ENCODE measurements at places on chromosomes 1 and 21.

- DNase-seq = no peak
These were observed 14.1 kb downstream of the ZNF691 start for GRCh38 chr1:42860339-42861013.

DNA sequence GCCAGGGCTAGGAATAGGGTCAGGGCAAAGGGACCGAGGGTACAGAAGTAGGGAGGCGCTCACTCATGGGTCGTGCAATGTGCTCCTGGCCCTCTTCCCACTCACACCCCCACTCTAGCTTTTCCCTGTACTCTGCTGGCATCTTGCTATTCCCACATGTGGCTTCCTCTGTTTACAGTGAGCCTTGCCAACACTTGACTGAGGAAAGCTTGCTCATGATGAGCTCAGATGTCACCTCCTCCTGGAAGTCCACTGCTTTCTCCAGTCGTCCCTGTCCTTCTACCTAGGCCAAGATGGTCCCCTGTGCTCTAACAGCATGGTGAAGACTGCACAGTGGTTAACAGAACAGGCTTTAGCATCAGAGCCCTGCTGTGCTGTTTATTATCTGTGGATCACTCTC, 8.0 kb upstream of the RIMS3 start:
- no peak for DNase-seq

DNA sequence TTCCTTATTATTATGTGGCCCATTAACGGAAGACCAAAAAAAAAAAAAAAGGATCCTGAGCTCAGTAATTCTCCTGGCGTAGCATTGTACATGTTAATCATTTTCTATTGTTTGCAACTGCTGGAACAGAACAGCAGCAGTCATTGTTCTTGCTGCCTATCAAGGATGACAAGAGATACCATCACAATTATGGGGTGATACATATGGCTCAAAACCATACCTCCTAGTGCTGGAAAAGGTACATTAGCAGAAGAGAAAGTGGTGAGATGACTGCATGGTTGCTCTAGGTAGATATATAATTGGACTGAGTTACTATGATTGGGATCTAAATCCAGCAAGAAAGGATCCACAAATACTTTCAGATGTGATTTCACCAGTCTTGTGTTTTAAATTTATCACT, 13.3 kb upstream of the TLR5 start:
- DNase-seq = no peak

GRCh38 chr1:16956775-16957174, 23.6 kb downstream of the MFAP2 start:
- DNase-seq = no peak

DNA sequence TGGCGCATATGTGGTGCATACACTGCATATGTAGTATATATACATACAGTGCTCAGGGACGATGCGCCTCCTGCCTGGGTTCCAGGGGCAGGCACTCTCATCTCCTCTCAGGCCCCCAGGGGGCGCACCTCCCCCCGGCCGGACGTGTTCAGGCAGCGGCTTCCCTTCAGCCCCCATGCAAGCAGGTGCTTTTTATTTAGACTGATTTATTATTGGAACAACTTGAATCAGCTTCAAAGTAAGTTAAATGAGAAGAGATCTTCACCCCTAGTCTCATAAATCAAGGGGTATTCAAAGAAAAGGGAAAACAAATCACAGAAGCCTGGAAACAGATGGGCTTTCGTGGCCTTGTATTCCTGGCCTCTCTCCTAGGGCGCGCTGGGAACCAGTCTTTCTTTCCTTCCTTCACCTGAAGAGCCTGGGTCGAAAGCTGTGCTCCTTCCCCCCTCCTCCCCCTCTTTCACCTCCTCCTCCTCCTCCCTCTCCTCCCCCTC, 64.6 kb downstream of the UBIAD1 start:
- peak; percentile 64 for DNase-seq

GRCh38 chr1:148362216-148362611, 120.9 kb downstream of the PPIAL4G start:
- DNase-seq = peak; percentile 14

DNA sequence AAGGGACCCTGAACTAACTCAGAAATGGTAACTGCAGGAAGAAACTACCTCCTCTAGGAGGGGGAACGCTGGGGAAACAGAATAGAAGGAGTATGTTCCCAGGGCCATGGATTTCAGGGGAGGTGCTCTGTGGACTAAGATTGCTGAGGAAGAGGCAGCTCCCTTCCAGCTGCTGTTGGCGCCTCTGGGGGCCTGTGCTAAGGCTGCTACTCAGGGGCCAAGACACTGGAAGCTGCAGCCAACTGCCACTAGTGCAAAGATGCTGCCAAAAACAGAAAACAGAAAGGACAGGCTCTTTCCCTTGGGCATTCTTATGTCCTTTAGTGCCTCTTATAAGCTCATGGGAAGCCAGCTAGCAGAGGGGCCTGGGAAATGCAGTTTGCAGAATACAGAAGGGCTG, 58.0 kb upstream of the SGIP1 start:
- no peak for DNase-seq

DNA sequence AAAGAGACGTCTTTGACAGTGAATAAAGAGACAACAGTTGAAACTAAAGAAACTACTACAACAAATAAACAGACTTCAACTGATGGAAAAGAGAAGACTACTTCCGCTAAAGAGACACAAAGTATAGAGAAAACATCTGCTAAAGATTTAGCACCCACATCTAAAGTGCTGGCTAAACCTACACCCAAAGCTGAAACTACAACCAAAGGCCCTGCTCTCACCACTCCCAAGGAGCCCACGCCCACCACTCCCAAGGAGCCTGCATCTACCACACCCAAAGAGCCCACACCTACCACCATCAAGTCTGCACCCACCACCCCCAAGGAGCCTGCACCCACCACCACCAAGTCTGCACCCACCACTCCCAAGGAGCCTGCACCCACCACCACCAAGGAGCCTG, 68.5 kb downstream of the TPR start:
- DNase-seq = no peak

DNA sequence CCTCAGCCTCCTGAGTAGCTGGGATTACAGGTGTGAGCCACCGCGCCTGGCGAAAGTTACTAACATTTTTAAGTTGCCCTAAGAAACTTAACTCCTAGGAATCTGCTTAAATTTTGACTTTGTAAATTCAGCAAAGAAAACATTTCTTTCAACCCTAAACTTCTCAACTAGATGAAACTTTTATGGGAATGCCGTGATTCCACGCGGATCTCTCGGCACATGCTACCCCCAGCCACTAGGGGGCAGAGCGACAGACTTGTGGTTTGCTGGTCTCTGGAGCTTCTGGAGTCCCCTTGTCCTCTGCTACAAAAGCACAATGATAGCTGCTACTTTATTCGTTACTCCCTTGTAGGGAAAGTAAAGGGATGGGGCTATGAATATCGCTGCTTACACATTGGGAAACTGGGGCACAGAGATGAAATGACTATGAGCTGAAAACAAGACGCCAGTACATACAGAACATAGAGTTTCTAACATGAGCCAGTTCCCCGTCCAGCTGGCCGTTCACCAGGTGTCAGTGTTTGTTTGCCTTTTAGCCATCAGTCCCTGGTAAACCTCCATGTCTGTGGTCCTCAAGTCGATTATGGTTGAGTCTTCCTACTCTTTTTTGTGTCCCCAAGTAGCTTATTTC, 114.7 kb downstream of the PBX1 start:
- no peak for DNase-seq

DNA sequence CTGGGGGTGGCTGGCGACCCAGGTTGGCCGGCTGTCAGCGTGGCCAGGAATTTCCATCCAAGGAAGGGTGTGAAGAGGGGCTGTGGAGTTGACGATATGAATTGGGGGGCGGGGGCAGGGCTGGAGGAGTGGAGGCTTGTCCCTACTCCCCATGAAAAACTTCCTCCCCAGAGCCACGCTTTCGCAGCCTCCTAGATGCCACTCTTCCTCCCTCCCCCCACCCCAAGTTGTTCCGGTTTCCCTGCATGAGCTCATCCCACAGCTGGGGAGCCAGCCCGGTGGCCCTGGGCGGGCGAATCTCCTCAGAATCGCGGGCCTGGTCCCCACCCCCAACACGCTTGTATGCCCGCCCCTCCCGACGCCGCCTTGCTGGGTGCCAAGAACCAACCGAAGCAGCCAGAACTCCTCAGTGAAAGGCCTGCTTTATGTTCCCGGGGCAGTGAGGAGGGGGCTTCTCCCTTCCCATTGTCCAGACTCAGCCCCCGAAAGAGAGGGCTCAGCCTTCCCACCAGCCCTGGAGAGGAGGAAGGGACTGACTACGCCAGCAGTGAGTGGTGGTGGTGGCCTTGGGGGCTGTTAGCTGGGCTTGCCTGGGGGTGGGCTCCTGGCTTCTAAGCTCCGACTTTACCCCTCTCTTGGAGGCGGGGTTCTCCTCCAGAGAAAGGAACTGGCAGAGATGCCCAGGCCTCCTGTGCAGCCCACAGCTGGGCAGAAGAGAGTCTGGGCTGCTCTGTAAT, 1.8 kb upstream of the CSMD2 start:
- DNase-seq = no peak

- DNase-seq = no peak
These were observed 53.1 kb downstream of the SH3GLB1 start for GRCh38 chr1:86757272-86757984.

GRCh38 chr1:229171934-229172333, 99.0 kb upstream of the RAB4A start:
- DNase-seq = no peak

DNA sequence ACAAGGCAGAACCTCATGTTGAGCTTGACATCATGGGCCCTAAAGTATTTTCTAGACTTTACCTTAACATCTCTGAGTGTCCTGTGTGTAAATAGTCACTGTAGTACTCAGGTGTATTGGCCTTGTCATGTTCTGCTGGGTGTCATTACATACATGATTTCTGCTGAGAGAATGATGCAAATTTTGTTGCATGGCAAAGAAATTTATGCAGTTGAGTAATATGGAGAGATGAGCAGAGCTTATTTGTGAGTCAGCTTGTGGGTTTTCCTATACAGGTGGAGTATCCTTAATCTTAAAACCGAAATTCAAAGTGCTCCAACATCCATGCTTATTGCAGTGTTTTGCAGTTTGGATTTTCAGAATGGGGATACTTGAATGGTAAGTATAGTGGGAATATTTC, 36.6 kb downstream of the RGL1 start:
- no peak for DNase-seq

DNA sequence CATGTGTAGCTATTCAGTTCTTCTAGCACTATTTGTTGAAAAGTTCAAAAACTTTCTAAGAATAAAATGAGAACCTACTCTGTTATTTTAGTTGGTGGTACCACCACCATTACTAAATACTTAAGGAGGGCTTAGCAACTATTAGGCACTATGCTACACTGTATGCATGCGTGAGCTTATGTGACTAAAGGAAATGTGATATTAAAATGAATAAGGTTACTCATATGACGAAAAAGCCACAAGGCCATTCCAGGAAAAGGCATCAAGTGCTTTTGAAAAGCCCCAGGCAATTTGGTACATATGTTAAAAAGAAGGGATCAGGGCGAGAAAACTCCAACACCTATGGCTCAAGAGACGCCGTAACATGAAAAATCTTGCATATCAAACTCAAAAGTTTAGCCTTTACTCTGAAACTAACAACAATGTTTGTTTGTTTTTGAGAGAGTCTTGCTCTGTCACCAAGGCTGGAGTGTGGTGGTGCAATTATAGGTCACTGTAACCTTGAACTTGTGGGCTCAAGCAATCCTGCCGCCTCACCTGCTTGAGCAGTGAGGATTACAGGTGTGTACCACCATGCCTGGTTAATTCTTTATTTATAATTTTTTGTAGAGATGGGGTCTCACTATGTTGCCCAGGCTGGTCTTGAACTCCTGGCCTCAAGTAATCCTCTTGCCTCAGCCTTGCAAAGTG, 42.5 kb downstream of the EPRS1 start:
- no peak for DNase-seq

GRCh38 chr1:112628516-112628915, 8.9 kb downstream of the CAPZA1 start:
- no peak for DNase-seq

- DNase-seq = no peak
These were observed 1.5 kb downstream of the TMEM201 start for GRCh38 chr1:9590201-9590600.

- DNase-seq = no peak
These were observed 15.0 kb downstream of the CITED4 start for GRCh38 chr1:40847023-40847745.

DNA sequence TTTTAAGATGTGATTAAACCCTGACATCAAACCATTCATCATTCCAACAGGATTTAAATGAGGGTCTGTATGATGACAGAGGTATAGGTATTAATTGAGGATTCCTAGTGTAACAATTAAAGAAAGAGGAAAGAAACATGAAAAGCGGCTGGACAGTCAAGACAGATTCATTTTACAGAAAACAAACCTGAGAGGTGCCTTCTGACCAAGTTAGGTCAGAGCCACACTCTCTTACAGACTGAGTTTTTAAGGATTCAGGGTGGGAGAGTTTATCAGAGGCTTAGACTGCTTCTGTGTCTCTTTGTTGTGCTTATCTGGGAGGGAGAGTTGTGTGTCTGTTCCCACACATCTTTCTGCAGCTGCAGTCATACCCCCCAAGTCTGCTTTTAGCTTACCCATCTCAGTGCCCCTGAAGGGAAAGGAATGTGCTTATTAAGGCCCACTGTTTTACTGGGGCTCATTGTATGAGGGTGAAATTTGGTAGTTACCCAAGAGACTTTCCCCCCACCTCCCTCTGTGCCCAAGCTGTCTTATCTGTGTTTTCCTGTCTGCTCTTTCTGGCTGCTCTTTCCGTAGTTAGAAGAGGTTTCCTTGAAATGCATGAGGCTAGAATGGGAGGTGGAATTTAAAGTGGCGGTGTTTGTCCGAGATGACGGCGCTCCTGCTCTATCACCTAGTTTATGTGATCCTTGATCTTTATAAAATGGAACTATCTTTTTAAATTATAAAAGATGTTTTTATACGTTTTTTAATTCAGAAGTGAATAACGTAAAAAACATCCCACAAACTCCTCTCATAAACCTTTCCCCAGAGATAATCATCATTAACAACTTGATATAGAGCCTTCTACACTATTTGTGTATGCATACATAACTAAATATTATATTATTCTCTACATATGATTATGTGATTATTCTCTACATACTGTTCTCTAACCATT, 96.0 kb upstream of the TNFSF4 start:
- no peak for DNase-seq

GRCh38 chr1:112957133-112957812, 1.3 kb upstream of the SLC16A1 start:
- DNase-seq = peak; percentile 80

- no peak for DNase-seq
These were observed 162.4 kb downstream of the PGBD5 start for GRCh38 chr1:230263568-230264195.

DNA sequence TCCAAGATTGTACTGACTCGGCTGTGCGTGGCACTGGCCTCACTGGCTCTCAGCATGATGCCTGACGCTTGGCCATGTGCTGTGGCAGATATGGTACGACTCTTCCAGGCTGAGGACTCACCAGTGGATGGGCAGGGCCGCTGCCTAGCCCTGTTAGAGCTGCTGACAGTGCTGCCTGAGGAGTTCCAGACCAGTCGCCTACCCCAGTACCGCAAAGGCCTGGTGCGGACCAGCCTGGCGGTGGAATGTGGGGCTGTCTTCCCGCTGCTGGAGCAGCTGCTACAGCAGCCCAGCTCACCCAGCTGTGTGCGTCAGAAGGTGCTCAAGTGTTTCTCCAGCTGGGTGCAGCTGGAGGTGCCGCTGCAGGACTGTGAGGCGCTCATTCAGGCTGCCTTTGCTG, 2.9 kb downstream of the IPO13 start:
- no peak for DNase-seq
